ENCODE measurements at places on chromosomes 5 and 9. TPM values are rescaled to one million over a fixed set of nuclear protein-coding genes. Genes with fewer than 3 reads are reported as not detected.

The NMUR2 gene
- total RNA-seq = not detected

The SELENOP gene
- 275 TPM for total RNA-seq

The FGF18 gene
- 23.8 TPM for total RNA-seq

The ORM2 gene
- total RNA-seq = not detected

The IFNK gene
- not detected for total RNA-seq

The SRP19 gene
- total RNA-seq = 33.9 TPM

GRCh38 chr5:37737326-37738056 is 102.3 kb downstream of the GDNF start:
- H3K4me1 ChIP-seq = peaks cover 23% of the 10 kb centered on the region
- no peaks in the 10 kb centered on the region for H3K27me3 ChIP-seq
- no peak overlapping the region for H3K4me3 ChIP-seq
- peaks cover 26% of the 10 kb centered on the region for H3K36me3 ChIP-seq
- no peak for DNase-seq

DNA sequence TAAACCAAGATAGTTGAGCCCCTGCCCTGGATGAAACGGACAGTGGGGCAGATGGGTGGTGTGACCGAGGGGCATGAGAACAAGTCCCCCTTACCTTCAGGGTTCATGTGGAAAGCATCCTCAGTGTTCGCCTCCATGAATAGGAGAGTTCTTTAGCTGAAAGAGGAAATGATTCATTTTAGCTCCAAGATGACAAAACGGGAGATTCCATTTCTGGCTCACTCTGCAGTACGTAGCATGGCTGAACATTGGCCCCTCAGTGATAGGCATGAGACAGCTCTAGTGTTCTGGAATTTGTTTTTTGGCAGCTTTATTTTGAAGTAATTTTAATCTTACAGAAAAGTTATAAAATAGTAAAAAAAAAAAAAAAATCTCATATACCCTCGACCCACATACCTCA is 70.2 kb upstream of the AGXT2 start:
- H3K27ac ChIP-seq = no peak overlapping the region
- H3K36me3 ChIP-seq = no peaks in the 10 kb centered on the region
- H3K4me1 ChIP-seq = no peaks in the 10 kb centered on the region
- H3K27me3 ChIP-seq = no peaks in the 10 kb centered on the region

DNA sequence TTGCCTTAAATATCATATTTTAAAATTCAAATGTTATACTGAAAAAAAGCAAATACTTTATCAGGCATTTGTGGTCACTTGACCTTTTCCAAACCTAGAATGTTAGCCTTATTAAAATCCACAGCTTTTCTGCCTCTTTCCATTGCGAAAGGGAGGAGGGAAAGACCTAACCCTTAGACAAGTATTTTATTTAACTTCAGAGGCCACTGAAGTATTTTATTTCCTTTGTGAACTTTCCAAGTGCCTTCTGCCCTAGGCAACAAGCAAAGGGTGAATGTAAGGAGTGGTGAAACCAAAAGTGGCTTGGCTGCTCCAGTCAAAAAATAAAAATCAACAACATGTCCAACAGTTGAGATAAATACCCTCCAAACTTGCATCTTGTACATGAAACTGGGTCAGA is 376.1 kb downstream of the EFNA5 start:
- no peak overlapping the region for H3K4me3 ChIP-seq
- H3K27ac ChIP-seq = no peak overlapping the region
- DNase-seq = no peak
- H3K4me1 ChIP-seq = peaks cover 8% of the 10 kb centered on the region
- H3K36me3 ChIP-seq = no peaks in the 10 kb centered on the region

DNA sequence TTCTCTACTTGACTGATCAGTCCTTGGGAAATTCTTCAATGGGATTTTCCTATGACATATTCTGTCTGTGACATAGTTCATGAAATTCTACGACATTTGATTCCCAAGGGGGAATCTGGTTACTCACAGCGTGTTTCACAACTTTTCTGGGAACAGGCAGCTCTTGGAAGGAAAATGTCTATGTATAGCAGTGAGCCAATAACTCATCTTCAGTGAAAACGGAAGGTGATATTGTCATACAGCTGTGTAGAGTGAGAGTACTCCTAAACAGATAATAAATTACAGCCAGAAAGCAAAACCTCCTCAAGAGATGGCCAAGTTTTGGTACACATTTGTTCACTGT is 91.4 kb downstream of the C9orf152 start:
- no peak for DNase-seq
- peak overlapping the region; percentile 21 for H3K27ac ChIP-seq
- H3K36me3 ChIP-seq = no peaks in the 10 kb centered on the region
- H3K27me3 ChIP-seq = no peaks in the 10 kb centered on the region
- peaks cover 75% of the 10 kb centered on the region for H3K4me1 ChIP-seq

GRCh38 chr5:38342261-38342660 is 83.9 kb downstream of the EGFLAM start:
- no peaks in the 10 kb centered on the region for H3K4me1 ChIP-seq
- no peak overlapping the region for H3K27ac ChIP-seq
- DNase-seq = no peak
- peaks cover 33% of the 10 kb centered on the region for H3K27me3 ChIP-seq
- no peak overlapping the region for H3K4me3 ChIP-seq

- H3K27me3 ChIP-seq = peaks cover 13% of the 10 kb centered on the region
- DNase-seq = no peak
- no peak overlapping the region for H3K27ac ChIP-seq
- H3K4me3 ChIP-seq = no peak overlapping the region
- no peaks in the 10 kb centered on the region for H3K36me3 ChIP-seq
Measured at GRCh38 chr5:5126444-5126843, 13.7 kb upstream of the ADAMTS16 start.

DNA sequence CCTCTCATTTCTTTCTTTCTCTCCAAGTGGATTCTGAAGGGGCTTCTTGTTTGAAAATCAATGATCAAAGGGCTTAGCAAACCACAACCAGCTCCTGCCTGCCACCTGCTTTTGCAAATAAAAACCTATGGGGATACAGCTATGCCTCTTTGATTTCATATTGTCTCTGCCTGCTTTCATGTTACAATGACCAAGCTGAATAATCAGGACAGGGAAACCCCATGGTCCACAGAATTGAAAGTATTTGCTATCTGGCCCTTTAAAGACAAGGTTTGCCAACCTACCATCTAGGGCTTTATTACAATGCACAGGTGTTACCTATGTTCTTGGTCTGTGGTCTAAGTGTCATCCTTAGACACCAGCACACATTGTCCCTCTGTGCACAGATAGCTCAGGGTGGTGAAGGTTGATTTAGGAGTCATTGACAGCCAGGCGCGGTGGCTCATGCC is 28.8 kb upstream of the PLIN2 start:
- no peak overlapping the region for H3K27ac ChIP-seq
- H3K4me1 ChIP-seq = no peaks in the 10 kb centered on the region
- no peaks in the 10 kb centered on the region for H3K36me3 ChIP-seq
- H3K4me3 ChIP-seq = no peak overlapping the region
- no peaks in the 10 kb centered on the region for H3K27me3 ChIP-seq

All from heart right ventricle (tissue), 16 donors.